Esophagus mucosa (tissue), 1 donor: ENCODE measurements at places on chromosomes 5 and 9. TPM values are rescaled to one million over a fixed set of nuclear protein-coding genes. Genes with fewer than 3 reads are reported as not detected.

GRCh38 chr5:137715456-137715855, 20.4 kb downstream of the KLHL3 start:
- ATAC-seq, result no peak

- ATAC-seq, result no peak
These were observed 191.3 kb upstream of the PRDM9 start for GRCh38 chr5:23316060-23316591.

- no peak for ATAC-seq
These were observed 223.0 kb upstream of the GRIA1 start for GRCh38 chr5:153267506-153267905.

DNA sequence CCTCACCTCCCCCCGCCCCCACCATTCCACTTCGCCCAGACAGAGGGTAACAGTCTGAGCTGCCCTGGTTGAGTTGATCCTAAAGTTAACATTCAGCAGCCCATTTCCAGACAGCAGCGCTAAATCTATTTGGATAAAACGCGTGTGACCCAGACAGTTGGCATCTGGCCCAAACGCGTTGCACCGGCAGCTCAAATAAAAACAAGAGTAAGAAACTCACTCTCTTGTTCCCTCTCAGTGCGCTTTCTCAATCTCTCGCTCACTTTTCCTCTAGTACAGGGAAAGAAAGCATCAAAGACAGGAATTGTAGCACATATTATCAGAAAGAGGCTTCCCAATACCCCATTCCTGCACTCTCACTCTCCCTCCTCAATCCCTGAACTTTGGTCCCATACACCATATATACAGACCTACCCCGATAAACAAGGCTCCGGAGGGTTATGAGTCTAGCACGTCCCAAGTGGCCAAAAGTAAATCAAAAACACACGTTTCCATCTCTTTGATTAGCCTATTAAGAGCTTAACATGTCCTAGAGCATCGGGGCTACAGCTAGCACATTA, 1.3 kb downstream of the ADAMTS6 start:
- ATAC-seq, result no peak

DNA sequence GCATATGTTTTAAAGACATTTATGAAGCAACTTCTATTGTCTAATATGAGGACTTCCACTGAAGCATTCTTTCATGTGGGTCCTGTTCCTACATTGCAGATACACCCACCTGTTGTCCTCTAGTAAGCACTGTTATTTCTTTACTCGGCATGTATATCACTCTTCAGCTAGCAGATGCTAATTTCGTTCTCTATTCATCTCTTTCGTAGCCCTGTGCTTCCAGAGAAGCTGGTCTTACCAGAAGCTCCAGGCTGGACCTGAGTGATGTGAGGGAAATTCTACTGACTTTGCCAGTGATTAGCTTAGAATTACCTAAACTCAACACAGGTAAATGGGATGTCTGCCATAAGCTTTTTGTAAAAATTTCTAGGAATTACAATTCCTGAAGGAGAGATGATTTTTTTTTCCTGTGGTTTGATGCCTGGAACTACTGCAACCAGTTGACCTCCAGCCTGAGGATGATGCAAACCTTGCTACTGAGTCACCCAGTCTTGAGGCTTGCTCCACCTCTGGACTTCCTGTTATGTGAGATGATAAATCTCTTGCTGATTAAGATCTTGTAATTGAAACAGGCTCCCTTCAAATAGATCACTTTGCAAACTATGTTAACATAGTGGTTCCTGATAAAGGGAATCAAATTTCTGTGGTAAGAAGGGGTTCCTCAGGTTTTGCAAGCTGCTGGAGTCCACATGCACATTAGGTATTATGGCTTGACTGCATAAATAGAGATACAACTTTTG, 52.2 kb upstream of the SPINK5 start:
- peak; percentile 61 for ATAC-seq

DNA sequence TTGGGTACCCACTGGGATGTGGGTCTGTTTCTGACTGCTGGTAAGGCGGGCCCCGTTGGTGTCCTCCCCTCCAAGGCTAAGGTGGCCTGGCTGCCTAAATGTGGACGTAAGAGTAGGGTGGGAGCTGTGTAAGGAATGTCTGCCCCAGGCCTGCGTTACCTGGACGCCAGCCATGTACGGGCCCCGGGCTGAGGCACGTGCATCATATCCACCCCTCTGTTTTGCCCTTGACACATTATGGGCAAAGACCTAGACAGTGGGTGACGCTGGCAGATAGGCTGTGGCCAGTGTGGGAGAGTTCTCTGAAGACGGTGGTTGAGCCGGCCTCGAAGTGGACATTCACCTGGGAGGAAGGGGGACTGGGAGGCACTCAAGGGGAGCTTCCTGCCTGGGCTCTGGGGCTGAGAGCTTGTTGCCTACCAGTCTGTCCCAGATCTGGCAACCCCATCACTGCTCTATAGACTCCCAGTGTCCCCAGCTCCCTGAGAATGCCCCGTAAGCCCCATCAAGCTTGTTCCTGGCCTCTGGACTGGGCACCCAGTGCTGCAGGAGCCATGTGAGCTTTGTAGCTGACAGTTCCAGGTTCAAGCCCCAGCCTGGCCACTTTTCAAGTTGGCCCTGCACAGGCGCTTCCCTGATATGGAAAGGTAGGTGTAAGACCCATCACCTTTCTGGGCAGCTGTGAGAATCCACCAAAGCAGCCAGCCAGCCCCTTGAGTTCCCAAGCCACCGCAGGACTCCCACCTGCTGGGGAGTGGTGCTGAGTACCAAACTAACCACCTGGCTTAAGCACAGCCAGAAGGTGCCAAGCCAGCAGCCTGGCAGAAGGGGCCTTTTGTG, 3.2 kb upstream of the PRR7 start:
- ATAC-seq, result no peak

Gene TMEFF1
- not detected for total RNA-seq

Gene FAM221B
- total RNA-seq, result not detected
